ENCODE measurements at places on chromosomes 12 and 14.
A peak's percentile ranks its signal among the peaks of the same experiment; 100 is the strongest.

- DNase-seq = no peak
These were observed 309.3 kb downstream of the MED13L start for GRCh38 chr12:115968211-115968610.

- no peak for DNase-seq
These were observed 25.0 kb downstream of the YAF2 start for GRCh38 chr12:42213023-42213422.

GRCh38 chr14:50088117-50088515, 28.3 kb downstream of the VCPKMT start:
- DNase-seq = no peak

DNA sequence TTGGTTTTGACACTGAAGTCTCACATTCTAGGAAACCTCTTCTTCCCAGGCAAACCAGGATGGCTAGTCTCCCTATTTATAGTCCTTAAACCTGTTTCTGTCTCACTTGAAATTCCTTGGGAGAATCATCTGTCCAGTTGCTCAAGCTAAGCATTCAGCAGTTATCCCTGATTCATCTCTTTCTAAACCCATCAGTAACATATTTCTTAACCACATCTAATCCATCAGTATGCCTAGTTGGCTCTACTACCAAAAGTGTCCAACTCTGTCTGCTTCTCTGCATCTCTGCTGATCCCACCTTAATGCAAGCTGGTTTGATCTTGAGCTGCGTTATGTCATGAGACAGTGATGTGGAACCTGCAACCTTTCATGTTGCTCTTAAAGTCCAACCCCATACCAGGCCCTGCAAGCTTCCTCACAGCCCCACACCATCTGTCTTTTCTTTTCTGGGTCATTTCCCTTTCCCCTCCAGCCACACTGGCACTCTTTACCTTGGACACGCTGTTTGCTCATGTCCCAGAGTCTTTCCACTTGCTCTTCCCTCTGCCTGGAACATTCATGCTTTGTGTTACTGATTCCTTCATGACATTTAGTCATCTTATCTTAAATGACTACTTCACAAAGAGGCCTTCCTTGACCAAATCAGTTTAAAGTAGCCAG, 380.8 kb upstream of the RGS6 start:
- no peak for DNase-seq

GRCh38 chr12:109632342-109632741, 58.7 kb downstream of the MVK start:
- DNase-seq = no peak

DNA sequence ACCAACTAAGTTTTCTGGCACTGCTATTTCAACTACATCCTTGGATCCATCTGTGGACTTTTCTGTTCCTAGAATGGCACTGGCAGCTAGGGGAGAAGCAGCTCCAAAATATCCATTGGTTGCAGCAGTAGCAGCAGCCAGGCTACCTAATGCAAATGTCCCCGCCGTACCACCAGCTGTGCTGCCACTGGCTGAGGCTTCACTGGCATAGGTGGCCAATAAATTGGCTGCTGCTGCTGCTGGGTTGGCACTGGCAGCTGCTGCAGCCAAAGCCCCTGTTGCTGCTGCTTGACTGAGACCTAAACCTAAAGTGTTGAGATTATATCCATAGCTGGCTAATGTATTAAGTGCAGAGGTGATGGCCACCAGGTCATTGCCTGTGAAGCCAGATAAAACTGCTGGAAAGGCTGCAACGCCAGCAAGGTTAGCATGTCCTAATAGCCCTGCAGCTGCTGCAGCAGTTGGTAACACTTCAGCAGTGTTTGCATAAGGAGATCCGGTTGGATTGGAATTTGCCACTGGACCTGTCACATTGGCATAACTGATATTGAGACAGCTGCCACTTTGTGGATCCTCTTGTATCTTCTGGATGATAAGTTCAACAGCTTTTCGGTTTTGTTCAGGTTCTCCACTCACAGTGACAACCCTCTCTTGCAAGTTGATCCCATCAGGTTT, 149.5 kb downstream of the NOVA1 start:
- DNase-seq = no peak

DNA sequence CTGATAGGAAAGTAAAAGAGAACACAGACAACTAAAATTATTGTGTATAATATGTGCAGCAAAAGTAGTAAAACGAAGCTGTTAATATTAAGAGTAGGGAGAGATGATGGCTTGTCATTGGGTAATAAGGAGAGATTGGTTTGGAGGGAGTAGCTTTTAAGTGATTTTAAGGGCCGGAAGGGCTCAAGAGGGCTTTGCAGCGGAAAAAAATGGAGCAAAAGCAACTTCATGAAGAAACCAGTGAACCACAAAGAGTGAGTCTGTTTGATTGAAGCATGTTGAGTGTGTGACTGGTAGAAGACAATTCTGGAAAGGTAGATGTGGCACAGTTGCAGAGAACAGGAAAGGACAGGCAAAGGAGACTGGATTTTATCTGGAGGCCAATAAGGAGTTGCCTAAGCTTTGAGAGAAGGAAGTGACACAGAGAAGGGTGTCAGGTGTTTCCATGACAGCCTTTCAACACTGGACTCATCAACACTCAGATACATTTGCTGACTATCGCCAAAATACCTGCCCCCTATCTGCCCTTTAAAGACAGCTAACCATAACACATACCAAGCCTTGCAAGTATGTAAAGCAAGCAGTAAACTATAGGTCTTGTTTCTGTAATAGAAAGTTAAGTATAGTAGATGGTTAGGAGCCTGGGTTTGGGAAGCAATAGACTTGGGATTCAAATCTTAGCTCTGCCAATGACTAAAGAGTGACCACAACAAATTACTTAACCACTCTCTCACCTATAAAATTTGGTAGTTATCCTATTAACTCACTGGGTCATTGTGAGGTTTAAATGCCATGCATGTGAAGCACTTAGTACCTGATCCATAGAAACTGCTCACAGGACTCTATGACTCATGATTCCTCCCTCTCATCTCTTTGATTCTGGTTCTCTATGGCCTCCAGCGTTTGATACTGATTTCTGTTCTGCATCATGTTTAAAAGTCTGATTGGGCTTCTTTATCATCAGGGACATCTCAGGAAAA, 117.3 kb upstream of the LMNTD1 start:
- no peak for DNase-seq

GRCh38 chr14:29603696-29604095, 324.0 kb downstream of the PRKD1 start:
- no peak for DNase-seq

DNA sequence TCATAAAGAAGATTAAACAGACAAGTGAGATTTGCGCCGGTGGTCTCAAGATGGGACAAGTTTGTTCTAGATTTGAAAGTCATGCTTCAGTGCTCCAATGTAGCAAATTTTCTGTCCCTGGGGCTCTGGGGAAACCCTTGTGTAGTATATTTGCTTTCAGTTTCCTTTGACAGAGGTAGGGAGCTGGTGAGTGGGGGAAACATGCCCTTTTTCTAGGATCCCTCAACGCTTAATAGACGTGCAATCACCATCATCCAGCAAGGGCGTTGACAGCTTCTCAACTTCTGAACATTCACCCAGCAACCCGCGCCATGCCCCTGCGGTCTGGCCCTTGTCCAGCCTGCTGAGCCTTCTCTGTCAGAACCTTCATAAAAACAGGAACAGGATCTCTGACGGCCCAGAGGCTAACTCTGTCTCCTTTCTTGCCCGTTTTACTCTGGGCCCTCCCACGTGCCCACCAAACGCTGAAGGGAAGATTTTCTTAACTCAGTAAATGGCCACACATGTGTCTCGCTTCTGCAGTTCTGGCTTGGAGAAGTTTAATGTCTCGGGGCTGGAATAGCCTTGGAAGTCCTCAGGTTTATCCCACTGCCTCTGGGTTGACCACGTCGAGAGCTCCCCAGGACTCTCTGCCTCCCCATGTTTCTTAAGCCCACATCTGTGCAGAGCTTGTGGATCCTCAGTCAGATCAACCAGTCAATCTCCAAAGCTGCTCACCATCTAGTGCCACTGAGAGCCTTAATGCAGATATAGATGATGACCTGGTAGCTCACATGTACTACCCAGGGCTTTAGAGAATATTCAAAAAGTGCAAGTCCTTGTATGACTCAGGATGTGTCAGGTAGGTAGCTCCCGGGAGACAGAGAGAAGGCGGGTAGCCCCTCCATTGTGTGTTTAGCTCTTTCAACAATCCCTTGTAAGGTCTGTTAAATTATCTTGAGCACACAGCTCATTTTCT, 58.1 kb upstream of the CCND2 start:
- DNase-seq = no peak

DNA sequence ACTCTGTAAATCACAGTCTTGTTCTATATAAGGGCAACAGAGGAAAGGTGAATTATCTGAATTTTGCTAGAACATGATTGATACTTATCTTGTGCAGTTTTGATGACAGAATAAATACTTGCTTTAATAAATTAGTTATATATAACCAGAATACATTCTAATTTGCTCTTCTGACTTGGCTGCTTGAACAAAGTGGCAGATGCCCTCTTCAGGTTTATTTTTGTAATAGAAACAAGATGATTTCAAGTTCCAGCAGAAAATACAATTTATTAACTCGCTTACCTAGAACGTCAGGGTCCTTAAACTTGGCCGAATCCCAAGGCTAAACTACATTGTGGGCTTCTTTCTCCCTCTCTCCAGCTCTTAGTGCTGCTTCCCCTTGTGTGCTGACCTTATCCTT, 57.6 kb upstream of the SSTR1 start:
- DNase-seq = no peak

GRCh38 chr14:96581902-96582301, 79.7 kb downstream of the PAPOLA start:
- DNase-seq = no peak

GRCh38 chr14:99188731-99189191, 83.2 kb downstream of the BCL11B start:
- DNase-seq = no peak

DNA sequence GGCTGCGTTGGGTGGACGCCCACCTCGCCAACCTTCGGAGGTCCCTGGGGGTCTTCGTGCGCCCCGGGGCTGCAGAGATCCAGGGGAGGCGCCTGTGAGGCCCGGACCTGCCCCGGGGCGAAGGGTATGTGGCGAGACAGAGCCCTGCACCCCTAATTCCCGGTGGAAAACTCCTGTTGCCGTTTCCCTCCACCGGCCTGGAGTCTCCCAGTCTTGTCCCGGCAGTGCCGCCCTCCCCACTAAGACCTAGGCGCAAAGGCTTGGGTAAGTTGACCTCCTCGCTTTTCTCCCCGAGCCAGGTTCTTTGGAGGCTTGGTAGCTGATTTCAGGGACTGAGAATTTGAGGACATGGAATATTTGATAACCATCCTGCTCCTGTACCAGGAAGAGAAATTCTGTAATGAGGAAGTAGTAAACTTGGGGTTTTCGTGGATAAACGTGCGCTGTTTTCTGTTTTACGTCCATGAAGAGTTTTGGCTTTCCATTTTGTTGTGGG, 530 bp downstream of the APAF1 start:
- no peak for DNase-seq

DNA sequence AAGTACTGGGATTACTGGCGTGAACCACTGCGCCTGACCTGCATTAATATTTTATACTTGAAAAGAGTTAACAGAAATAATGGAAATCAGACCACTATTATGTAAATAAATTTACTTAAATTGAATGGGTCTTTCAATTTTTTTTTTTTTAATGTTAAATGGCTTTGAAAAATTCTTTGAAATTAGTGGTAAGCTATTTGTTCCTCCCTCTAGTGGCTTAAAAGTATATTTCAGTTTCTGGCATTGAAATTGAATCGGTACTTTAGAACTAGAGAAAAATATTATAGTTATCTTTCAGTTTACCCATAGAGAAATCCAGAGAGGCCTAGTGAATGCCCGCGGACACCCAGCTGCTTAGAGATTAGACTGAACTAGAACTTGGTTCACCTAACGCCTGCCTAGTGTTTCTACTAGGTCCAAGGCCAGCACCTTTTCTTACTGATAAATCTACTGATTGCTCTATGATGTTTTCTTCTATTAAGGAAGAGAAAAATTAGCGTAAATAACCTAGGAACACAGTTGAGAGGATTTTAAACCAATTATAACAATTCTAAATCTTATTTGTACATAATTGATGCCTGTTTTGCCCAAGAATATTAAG, 106.5 kb downstream of the EML1 start:
- no peak for DNase-seq

GRCh38 chr12:103928682-103929045, 1.5 kb upstream of the HSP90B1 start:
- peak; percentile 4 for DNase-seq

DNA sequence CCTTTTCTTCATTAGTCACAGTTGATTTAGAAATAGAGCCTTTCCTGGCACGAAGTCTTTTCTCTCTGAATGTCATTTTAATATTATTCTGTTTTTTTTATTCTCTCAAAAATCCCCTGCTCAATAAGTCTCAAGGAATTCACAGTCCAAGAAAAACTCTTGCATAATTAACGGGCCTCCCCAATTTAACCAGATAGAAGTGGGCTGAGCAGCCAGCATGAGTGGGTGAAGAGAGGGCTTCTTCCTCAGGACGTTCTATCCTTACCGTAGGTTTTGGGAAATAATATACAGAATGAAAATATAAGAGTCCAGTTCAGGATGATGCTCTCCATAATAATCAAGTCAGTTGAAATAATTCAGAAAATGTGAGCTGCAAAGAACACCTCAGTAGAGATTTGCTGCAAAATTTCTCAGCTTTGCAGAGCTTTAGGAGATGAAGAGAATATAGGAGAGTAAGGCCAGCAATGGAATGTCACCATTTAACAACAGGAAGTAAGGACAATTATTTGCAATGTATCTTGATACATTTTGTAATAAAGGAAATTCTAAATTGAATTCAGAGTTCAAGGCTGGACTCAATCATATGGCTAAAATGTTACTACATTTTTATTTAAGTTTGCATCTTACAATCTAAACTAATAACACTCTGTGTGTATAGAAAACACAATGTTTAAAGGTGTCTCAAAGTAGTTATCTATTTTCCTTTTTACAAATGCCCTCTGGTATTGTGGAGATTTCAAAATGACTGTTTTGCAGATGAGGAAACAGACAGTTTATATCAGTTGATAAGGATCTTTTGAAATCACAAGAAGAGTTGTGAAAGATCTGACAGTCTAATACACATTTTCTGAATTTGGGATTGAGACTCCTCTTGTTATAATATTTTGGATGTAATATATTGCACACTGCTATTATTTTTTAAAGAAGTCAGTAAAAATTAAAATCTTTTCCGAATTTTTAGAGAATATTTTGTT, 1724.1 kb upstream of the SEL1L start:
- DNase-seq = no peak

DNA sequence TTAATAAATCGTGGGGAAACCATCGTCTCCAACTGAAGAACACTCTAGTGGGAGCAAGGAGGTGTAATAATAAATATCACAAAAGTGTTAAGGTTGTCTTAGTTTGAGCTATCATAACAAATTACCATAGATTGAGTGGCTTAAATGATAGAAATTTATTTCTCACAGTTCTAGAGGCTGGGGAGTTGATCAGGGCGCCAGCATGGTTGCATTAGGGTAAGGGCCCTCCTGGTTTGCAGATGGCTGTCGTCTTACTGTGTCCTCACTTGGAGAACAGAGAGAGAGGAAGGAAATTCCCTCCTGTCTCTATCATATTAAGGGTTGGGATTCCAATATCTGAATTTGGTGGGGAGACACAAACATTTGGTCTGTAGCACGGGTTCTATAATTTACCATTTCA, 33.0 kb downstream of the MRPS35 start:
- no peak for DNase-seq

- no peak for DNase-seq
These were observed 141.6 kb downstream of the KICS2 start for GRCh38 chr12:64080319-64081007.

Data from stimulated activated CD4-positive, alpha-beta T cell treated with anti-CD3 and anti-CD28 coated beads, Interleukin-1b, Interleukin-23, amount 100 ng/mL, for 1 hour (primary cell).